WERI-Rb-1 (cell line): ENCODE measurements at places on chromosomes 11 and 22.

DNA sequence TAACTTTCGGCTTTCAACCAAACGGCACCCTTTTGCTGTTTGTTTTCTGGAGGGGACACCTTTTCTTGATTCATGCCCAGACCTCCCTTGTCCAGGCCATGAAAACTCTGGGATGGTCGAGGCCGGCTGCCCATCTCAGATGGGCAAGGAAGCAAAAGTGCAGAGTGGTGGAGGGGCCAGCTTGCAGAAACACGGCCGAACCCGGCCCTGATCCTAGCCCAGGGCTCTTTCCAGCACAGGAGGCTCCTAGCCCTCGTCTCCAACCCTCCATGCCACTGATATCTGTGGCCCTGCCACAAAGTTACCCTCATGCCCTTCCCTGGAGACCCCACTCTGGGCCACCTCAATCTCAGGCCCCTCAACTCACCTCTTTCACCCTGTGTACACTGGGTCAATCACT, 18.9 kb upstream of the SLC22A12 start:
- DNase-seq, result no peak

GRCh38 chr11:73585834-73586575, 11.9 kb downstream of the FAM168A start:
- no peak for DNase-seq

DNA sequence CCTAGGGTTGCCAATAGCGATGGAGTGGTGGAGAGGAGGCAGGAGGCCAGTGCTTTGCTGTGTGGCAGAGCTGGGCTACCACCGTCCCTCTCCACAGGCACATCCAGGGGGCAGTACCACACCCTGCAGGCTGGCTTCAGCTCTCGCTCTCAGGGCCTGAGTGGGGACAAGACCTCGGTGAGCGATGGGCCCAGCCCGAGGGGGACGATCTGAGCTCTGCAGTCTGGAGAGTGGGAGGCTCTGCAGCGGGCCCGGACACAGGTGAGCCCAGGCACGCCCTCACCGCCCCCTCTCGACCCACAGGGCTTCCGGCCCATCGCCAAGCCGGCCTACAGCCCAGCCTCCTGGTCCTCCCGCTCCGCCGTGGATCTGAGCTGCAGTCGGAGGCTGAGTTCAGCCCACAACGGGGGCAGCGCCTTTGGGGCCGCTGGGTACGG, 2.5 kb downstream of the PKP3 start:
- DNase-seq, result peak; percentile 37

DNA sequence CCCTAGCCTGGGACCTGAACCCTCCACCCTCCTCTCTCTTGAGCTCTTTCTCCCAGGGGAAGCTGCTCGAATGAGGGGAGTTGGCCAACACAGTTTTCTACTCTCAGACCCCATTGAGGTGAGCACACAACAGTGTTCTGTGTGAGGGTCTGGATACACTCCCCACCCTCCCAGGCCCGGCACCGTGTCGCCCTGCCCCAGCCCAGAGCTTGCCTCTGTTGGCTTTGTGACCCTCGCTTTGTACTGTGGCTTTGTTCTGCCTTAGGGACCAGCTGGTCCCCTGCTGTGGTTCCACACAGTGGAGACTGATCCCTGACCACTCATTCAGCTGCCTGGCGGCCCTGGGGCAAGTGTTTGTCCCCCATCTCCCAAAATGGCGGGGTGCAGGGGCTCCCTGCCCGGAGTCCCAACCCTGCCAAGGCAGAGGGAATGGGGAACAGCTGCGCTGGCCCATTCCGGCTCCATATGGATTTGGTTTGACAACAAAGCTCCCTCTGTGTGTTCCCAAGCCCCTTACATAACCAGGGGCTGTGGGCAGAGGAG, 8.3 kb downstream of the ST3GAL4 start:
- DNase-seq, result no peak

DNA sequence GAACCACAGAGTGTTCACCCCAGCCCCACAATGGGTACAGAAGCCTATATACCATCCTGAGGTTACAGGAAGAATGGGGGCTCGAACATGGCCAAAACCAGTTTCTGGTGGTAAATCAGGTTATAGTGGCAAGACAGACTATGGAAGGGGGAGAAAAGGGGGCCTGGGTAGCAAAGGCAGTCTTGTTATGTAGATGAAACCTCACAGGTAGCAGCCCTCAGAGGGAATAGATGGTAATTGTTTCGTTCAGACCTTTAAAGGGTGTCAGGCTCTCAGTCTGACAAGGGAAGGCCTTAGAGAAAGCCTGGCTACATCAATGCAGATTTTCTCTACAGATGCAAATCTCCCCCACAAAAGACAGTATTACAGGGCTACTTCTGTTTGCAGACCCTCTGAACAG, 3.4 kb downstream of the CAPN1 start:
- DNase-seq, result no peak

GRCh38 chr11:77542296-77542695, 47.5 kb upstream of the AQP11 start:
- no peak for DNase-seq

DNA sequence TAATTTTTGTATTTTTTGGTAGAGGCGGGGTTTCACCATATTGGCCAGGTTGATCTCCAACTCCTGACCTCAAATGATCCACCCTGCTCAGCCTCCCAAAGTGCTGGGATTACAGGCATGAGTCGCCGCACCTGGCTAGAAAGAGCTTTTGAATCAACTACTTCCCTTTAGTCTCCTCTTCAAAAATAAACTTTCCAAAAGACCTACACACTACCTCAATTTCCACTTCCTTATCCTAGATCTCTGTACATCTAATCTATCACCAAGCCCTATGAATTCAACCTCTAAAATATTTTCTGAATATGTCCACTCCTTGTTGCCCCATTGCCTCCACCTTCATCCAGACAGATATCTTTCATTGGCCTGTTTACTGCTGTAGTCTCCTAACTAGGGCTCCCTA, 13.1 kb upstream of the DDX6 start:
- DNase-seq, result no peak

DNA sequence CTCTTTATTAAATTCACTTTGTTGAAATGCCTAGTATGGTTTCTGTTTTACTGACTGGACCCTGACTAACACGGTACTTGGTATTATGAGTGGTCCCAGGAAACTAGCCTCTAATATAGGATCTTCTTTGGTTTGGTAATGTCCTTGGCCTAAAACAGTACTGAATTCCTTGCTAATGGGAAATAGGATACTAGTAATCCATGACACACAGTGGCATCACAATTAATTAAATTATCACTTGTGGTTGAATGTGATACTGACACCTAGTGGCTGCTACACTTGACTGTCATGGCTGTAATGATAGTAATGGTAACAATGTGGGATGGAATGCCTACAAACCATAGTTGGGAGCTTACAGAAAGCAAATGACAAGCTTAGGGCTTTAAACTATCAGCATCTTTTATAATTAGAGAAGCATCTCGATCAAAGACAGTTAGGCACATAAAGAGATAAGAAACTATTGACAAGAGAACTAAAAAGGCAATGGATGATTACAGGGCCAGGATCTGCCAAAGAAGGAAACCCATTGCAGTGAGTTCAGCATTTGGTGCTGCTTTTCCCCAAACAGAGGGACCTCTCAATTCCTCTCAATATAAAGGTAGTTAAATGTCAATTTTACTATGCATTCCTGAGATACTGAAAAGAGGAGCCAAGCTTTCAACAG, 8.6 kb downstream of the DNHD1 start:
- DNase-seq, result peak; percentile 24

GRCh38 chr11:73287400-73288101, 15.4 kb downstream of the P2RY6 start:
- no peak for DNase-seq

DNA sequence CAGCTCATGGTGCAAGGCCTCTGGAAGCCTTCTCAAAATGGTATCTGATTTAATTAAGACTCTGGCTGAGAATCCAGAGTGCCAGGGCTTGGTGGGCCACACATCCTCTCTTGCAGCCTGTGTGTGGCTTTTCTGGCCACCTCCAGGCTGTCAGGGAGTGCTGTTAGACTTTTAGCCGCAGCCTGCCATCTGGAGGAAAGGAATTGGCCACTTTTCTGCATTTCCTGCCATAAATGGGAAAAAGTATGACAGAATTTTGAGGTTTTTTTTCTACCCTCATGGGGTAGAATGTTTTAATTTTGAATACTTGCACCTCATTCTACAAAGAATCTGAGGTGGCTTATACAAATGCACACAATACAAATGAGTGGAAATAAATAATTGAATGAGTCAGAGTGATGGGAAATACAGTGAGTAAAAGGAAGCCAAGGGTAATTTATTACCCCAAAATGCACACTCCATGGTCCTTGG, 218.4 kb downstream of the ADAMTS15 start:
- DNase-seq, result no peak

GRCh38 chr11:14022251-14022650, 59.7 kb downstream of the SPON1 start:
- no peak for DNase-seq

DNA sequence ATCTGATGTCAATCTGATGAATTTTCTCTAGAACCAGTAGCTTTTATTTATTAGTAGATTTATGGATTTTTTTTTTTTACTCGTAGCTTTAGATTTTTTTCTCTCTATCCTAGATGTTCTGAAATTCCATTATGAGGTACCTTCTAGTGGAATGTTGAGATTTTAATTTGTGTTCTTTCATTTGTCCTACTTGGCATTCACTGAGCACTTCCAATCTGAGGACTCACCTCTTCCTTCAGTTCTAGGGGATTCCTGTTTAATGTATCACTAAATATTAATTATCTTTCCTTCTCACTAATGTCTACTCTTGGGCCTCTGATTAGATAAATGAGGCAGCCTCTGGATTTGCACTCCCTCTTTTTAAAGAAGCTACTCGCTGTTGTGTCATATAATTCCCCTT, 40.2 kb upstream of the WNT7B start:
- no peak for DNase-seq

DNA sequence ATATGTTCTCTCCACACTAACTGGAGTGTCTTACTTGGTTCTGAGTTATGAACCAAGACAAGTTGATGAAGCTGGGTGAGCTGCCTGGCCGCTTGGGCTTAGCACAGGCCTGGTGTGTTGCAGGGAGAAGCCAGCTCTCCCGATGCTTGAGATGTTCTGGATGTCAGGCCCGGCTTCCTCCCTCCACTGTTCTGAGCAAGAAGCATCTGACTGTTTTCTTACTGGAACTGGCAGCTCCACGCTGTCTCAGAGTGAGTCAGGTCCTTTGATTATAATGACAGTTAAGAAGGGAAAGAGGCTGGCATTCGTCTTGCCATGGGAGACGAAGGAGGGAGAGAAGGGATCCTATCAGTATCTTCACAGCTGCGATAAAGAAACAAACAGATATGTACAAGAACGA, 46.5 kb upstream of the CRTAM start:
- no peak for DNase-seq

DNA sequence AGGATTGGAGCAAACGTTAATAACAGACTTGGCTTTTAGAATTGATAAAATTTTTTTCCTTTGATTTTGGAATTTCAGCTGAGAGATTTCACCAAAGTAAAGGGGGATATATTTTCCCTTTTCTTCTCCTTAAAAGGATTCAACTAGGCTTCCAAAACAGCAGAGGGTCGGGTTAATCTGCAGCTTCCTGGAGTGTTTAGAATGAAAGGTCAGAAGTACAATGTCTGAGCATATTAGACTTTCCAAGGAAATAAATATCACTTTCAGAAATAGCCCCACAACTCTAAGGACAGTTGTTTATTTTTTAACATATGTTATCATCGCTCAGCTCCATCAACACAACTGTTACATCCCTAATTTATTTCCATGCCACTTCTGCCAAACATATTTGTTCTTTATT, 1532.9 kb upstream of the RAG2 start:
- DNase-seq, result no peak

GRCh38 chr11:2519517-2519861, 74.7 kb downstream of the KCNQ1 start:
- no peak for DNase-seq

DNA sequence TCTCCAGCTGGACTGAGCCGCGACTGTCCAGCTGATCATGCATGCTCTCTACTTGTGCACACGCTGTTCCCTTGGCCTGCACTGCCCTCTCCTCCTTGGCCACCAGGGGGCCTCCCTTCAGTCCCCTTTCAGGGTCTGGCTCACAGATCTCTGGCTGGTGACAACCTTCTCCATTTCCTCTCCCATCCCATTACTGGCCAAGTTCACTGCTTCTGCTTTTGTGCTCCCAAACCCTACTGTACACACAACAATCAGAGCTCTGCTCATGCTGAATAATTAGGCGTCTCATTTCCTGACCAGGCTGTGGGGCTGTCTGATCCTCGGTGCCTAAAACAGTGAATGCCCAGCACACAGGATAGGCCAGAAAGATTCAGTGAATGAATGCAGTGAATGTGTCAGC, 224.0 kb upstream of the NARS2 start:
- peak; percentile 73 for DNase-seq

GRCh38 chr11:2138068-2138430, 1.1 kb downstream of the IGF2 start:
- no peak for DNase-seq

GRCh38 chr11:128477811-128478210, 109.5 kb downstream of the ETS1 start:
- no peak for DNase-seq

GRCh38 chr11:73396251-73396930, 20.2 kb downstream of the RELT start:
- DNase-seq, result no peak

- no peak for DNase-seq
These were observed 23.0 kb downstream of the FDX1 start for GRCh38 chr11:110452720-110453119.

- DNase-seq, result peak; percentile 52
These were observed 145.7 kb downstream of the TENM4 start for GRCh38 chr11:79294845-79295731.

GRCh38 chr11:116851626-116852025, 14.2 kb upstream of the APOA1 start:
- DNase-seq, result no peak

DNA sequence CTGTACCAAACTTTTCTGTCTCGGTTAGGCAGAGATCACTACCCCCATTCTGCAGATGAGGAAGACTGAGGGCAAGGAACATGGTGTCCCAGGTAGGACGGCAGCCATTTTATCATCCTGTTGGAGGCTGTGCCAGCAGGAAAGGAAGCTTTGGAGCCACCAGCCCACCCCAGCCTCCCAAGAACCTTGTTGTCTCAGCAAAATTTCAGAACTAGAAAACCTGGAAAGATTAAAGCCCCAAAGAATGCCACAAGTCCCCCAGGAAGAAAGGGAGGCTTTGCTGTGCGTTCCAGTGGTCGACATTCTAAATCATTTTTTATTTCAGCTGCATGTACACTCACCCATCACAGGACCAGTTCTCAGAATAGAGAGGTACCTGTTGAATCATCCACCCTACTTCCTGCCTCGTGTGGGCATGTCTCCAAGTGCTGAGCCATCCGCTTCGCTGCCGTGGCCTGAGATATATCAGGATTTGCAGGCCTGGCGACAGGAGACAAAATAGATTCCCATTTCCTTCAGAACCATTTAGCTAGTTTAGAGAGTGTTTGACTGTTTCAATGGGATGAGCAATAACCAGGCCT, 13.0 kb upstream of the EIF3D start:
- no peak for DNase-seq

DNA sequence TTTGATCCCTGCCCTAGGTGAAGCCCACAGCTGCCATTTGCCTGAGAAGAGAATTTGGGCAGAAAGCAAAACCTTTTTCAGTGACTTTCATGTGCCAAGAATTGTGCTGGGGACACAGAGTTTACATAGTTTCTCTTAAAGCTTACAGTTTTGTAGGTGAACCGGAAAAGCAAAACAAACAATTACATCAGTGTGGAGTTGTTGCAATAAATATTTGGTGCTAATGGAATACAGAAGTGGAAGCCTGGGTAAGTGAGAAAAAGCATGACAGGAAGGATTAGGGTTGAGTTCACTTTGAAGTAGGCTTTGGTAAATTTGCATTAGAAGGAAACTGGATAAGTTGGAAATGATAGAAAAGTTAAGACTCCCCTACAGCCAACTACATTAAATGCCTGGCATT, 82.7 kb downstream of the RASSF10 start:
- DNase-seq, result no peak
